Cerebellar cortex (tissue), 1 donor: ENCODE measurements at places on chromosomes 13 and 19.

- DNase-seq: no peak
Observed at GRCh38 chr19:30653646-30654386, 281.6 kb downstream of the ZNF536 start.

- no peak for DNase-seq
Observed at GRCh38 chr13:51245583-51245982, 23.4 kb downstream of the FAM124A start.

DNA sequence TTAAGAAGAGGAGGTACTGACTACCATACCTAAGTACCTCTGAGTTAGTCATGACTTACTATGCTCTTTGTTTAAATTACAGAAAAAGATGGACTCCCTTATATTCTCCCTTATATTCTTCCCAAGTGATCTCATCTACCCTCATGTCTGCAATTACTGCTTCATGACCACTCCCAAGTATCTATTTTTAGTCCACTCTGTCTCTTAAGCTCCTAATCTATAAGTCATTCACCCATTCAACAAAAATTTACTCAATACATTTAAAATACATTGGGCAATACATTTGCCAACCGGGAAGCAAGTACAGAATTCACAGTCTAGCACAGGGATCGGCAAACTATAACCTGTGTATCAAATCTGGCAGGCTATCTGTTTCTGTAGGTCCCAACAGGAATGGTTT is 42.6 kb downstream of the KPNA3 start:
- DNase-seq: no peak

DNA sequence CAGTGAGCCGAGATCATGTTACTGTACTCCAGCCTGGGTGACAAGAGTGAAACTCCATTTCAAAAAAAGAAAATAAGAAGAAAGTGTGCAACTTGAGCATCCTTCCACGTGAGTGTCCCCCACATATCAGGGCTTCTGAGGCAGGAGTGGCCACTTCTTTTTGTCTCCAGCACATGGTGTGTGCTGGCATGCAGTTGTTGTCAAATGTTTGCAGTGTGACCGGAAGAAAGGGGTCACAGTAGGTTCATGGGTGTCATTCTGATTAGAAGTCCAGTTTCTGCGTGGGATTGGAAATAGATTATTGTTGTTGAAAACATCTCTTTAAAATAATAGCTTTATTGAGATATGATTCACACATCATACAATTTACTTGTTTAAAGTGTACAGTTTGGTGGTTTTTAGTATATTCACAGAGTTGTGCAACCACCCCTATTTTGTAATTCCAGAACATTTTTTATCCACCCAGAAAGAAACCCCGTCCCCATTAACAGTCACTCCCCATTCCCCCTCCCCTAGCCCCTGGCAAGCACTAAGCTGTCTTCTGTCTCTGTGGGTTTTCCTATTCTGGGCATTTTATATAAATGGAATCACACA is 2.2 kb downstream of the CRTC1 start:
- DNase-seq: no peak

GRCh38 chr19:31254611-31255010 is 94.6 kb downstream of the TSHZ3 start:
- DNase-seq: no peak

DNA sequence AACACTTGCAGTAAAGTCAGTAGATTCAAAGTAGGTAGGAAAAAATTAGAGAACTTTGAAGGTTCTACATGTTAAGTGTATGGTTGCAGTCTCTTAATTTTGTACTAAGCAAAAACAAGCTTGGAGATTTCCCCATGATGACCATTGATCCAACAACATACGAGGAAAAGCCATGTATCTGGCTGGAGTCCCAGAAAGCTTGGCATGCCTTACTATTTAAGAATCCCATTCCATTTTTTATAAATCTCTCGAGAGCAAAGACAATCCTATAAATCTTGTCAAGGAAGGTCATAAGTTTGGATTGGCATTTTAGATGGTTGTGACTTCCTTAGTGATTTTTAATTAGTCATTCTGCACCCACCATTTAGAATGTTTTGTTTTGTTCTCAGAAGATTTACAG is 495.9 kb downstream of the GPC5 start:
- DNase-seq: no peak

DNA sequence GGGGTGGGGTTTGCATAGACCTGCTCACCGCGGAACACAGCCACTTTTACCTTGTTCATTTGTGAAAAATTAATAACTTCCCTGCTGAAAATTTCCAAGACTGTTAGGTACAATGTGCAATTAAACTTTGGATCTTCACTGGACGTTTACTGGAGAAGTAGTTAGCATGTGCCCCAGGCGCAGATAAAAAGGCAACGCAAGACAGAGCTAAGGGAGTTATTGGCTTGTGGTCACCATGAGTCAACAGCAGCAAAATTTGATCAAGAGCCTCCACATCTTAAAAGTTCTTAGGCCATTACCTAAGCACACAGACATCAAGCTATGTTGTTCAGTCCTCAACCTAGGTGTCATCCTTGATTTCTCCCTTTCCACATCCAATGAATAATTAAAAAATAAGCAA is 257.0 kb downstream of the LHFPL6 start:
- DNase-seq: no peak

DNA sequence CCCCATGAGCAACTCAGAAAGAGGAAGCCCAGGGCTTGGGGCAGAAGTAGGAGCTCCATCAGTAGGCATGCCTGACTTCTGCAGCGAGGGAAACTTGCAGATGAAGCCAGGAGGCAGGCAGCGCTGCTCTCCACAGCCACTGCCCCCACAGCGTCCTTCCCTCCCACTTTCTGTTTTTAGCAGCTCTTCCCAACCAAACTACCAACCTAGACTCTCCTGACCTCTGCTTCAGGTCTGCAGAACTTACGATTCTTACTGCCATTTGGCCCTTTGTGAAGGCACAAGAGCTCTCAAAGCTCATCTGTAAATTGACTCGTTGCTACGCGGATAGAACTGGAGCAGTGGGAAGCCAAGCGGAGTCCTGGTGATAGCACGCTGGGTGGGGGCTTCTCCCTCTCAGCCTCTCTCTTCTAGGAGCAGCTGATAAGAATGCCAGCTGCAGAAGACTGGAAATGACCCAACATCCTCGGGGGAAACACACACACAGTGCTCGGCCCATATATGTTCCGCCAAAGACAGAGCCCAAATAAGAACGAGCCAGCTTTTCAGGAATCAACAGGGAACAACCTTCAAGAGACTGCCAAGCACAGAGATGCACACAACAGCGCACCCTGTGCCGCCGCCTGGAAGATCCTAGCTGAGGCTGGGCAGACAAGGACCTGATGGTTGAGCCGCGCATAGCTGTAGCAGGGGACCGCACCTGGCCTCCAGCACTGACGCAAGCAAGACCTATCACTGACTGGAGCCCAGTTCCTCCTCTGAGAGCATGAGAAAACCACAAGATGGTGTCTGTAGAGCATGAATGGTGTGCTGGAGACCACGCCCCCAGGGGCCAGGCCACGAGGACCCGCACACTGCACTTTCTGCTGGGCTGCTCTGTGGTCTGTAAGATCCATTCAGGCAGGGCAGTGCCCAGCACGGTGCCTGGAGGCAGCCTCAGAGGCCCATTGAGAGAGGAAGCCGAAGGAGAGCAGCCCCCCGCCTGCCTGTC is 15.9 kb upstream of the SLC35E1 start:
- peak; percentile 70 for DNase-seq

DNA sequence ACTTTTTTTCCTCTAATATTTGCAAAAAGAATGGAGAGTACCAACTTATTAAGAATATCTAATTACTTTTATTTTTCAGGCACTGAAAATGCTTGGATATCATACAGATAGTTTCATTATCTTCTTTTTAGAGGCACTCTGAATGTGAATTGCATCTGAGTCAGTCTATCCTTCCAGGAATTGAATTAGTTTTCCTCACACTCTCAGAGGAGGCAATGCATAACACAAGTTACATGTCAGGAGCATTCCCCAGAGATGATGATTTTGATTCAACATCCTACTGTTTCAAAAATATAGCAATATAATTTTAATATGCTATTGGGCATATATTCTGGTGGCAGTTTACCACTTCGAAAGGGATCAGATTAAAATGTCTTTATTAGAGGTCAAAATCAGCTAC is 1315.4 kb downstream of the PCDH9 start:
- no peak for DNase-seq

- DNase-seq: no peak
Observed at GRCh38 chr13:43206838-43207237, 183.5 kb downstream of the DNAJC15 start.

DNA sequence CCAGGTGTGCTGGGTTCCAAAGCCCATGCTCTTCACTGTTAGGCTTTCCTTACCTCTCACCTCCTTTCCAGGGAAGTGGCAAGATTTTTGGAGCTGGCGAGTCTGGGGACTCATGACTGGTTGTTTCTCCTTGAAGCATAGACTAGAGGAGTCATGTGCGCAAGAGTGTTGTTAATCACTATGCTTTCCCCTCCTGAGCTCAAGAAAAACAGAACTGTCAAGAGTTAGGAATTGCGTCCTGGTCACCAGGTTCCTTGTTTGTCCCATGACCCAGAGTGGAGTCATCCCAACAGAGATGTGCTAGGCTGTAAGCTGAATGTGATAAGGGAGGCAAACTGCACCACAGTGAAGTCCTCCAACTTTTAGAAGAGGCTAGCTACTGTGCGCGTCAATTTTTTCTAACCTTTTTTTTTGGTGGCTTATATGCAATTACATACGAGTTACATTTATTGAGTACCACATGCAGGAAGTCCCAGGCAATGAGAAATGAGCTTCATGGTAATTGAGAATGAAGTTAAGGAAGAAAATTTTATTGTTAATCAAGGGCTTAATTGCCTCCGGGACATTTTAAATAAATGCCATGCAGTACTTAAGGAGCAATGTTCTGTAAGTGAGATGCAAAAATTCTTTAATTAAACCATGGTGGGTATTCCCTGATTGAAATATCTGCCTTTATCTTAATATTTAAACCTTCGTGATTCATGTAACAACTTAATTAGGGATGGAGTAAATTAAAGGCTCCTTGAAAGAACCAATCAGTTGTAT is 233.9 kb downstream of the ZIC5 start:
- no peak for DNase-seq

DNA sequence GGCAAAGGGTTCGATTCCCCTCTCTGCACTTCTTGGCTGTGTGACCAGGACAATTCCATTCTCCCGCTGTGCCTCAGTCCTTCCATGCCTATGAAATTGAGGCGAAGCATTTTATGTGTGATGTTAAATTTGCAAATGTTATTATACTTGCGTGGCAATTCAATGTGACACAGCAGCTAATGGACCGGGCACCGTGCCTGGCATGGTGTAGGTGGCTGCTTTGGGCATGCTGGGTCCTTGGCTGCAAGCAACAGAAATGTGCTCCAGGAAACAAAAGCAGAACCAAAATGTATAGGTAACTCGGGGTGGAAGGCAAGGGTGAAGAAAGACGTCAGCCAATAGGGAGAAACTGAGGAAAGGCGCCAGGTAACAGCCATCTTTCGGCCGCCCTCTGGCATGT is 37.1 kb downstream of the TINCR start:
- DNase-seq: no peak

- peak; percentile 61 for DNase-seq
Observed at GRCh38 chr13:20525601-20526544, at the start of gene CRYL1. TSS of gene CRYL1 (minus strand) at chr13:20525857. CDS start at chr13:20525794, 63 bp downstream.

GRCh38 chr19:45403781-45404556 is 900 bp downstream of the PPP1R13L start:
- DNase-seq: peak; percentile 67

DNA sequence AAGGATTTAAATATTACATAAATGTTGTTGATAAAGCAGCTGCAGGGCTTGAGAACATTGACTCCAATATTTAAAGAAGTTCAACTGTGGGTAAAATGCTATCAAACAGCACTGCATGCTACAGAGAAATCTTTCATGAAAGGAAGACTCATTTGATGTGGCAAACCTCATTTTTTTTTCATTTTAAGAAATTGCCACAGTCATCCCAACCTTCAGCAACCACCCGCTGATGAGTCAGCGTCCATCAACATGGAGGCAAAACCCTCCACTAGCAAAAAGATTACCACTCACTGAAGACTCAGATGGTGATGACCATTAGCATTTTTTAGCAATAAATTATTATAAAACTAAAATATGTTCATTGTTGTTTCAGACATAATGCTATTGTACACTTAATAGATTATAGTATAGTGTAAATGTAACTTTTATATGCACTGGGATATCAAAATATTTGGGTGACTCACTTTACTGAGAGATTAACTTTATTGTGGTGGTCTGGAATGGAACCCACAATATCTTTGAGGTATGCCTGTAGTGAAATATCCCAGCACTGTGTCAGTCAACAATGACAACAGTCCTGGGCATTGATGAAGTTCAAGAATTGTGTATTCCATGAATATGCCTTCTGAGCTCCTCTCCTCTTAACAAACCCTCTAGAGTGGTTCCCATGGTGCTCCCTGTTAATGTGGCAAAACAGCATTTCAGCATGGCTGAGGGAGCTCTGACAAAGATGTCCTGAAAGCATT is 52.4 kb upstream of the SOX21 start:
- DNase-seq: no peak

GRCh38 chr19:1789261-1790041 is 22.6 kb downstream of the ATP8B3 start:
- no peak for DNase-seq

- no peak for DNase-seq
Observed at GRCh38 chr19:29760752-29761502, 45.9 kb upstream of the C19orf12 start.

DNA sequence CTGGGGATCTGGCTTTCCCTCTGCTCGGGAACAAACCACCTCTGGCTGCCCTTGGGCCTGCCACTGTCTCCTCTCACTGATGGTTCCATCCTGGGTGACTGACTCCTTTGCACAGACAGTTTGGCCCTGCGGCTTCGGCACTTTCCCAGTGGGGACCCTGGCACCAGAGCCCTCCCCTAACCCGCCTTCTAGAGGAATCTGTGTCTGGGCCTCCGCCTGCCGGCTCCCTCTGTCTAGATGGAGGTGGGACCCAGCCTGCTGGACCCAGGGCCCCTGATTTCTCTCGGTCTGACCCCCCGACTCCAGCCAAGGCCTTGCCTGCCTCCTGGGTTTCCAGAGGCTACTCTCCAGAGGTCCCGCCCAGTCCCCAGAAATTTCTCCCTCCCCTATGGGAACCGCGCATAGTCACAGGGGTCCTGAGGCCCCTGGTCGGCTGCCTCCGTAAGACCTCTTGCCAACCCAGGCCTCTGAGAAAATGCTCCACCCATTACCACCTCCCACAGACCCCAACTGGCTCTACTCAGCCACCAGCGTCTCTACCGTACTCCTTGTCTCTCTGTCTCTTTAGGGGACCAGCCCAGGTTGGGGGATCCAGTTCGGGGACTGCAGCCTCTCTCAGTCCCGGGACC is 2.7 kb downstream of the CCDC106 start:
- DNase-seq: no peak

DNA sequence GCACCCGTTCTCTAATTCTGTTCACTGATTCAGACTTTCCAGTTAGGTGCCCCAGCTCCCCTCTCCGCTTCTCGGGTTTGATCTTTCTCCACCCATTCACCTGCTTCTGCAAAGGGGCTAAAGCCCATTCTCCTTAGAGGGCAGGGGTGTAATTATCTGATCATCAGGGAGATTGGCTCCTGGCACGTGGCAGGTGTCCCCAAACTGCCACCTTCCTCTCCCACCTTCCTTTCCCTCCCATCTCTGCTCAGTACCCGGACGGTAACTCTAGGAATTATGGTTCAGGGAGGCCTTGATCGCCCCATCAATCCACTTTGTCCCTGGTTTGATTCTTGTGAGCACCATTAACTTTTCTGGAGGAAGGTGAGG is 212 bp downstream of the FFAR1 start:
- no peak for DNase-seq

- DNase-seq: peak; percentile 70
Observed at GRCh38 chr19:35052599-35053190, 11.2 kb downstream of the HPN start.
